T-helper 2 cell (primary cell): ENCODE measurements at places on chromosomes 7 and 10.

GRCh38 chr10:22599636-22600228 is 114.6 kb downstream of the PIP4K2A start:
- DNase-seq = no peak

GRCh38 chr7:7221599-7222038 is 39.3 kb downstream of the C1GALT1 start:
- no peak for DNase-seq

DNA sequence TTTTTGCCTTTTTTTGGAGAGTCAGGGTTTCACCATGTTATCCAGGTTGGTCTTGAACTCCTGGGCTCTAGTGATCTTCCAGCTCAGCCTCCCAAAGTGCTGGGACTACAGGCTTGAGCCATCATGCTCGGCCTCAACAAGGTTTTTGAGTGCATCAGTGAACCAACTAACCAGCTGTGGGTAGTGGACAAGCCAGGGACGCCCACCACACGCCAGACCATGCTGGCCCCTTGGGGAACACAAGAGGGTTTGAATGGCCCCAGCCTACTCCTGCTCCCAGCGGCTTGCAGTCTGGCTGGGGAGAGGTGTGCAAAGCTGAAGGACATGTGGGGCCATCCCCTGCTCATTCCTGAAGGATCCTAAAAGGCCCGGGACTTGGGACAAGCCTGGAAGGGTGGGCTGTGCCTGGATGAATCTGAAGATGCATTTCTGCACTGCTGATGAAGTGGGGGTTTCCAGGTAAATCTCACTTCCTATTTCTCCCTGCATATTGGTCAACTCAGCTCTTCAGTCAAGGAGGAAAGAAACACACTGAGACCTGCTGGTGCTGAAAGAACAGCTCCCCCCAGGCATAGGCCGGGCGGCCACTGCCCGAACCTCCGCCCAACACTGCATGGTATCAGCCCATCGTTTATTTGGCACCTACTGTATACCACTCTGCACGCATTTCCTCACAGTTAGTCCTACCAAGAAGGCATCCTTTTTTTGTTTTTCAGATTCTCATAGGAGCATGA is 6.9 kb downstream of the MMD2 start:
- no peak for DNase-seq

- no peak for DNase-seq
Measured at GRCh38 chr10:20966426-20966825, 69.3 kb upstream of the NEBL start.

- DNase-seq = no peak
Measured at GRCh38 chr7:111663771-111664170, 101.5 kb upstream of the IMMP2L start.

DNA sequence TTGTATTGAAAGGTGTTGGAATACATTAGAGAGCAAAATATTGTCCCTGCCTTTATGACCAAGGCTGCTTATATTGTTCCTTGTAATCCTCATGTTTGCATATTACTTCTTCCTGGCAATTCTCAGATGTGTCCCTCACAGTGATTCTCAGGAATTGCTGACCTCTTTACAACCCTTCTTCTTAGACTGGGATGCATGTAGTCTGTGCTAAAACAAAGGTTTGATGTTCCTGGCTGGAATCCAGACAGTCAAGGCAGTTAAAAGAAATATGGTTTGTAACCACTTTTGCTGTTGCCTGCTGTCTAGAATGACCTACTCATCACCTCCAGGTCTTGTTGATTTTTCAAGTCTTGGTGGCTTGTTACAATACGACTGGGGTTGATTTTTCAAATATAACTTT is 367.6 kb downstream of the HGF start:
- no peak for DNase-seq

- DNase-seq = no peak
Measured at GRCh38 chr10:98253499-98253898, 14.5 kb downstream of the LOXL4 start.

DNA sequence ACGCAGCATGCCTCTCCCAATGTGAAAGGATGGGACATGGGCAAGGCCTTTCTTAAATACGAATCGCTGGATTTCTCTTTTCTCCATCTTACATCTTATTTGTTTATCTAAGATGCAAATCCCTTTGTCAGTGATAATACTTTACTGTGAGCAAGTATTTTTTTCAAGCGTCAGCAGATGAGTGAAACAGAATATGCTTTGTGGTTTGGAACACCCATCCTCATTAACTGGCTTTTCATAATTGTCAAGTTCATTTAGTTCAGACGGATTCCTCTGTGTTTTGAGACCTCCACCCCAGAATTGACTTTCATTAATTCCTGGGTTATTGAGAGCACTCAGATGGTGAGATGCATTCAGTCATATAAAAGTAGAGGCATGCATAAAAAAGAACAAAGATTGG is 149.8 kb downstream of the NSUN6 start:
- no peak for DNase-seq

GRCh38 chr7:158394936-158395335 is 192.7 kb downstream of the PTPRN2 start:
- DNase-seq = peak; percentile 11

DNA sequence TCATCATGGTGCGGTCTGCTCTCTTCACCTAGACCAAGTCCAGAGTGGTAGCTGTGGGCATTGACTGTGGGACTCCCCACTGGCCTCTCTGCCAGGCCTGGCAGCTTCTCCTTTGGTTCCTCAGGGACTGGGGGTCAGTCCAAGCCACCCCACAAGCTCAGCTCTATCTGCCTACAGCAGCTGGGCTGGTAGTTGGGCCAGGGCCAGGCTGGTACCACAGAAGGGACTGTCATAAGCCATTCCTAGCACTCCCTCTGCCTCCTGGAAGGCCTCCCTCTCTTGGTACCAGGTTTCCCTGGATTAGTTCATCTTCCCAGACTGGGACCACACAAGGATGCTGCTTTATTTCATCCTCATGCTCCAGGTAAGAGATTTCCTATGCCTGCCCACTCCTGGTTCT is 24.2 kb upstream of the UNC5B start:
- DNase-seq = no peak

GRCh38 chr10:113686028-113686427 is 6.3 kb downstream of the CASP7 start:
- DNase-seq = no peak

GRCh38 chr7:7352845-7353244 is 170.5 kb downstream of the C1GALT1 start:
- DNase-seq = no peak

GRCh38 chr7:112213735-112214134 is 7.2 kb downstream of the ZNF277 start:
- no peak for DNase-seq

GRCh38 chr10:112838784-112839481 is 111.1 kb upstream of the TCF7L2 start:
- DNase-seq = no peak

GRCh38 chr10:126459878-126460481 is 71.7 kb upstream of the ADAM12 start:
- no peak for DNase-seq

DNA sequence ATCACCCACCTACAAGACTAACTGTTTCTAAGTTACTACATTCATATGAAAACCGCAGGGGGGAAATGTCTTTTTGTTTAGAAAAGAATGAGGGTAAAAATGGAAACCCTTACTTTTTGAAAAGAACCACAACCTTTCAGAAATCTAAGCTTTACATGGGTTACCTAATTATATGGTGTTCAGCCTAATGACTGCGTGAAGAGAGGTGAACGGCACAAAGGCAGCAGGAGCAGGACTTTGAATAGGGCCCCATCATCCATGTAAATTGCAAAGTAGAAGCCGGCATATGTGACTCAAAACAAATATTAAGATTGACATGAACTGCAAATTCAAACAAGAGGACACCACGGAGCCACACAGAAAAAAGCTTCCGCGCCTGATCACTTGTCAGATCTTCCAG is 25.1 kb downstream of the NEBL start:
- no peak for DNase-seq
